Left colon (tissue), 2 donors: ENCODE measurements at places on chromosomes 11 and 22. TPM values are rescaled to one million over a fixed set of nuclear protein-coding genes. Genes with fewer than 3 reads are reported as not detected.
A peak's percentile ranks its signal among the peaks of the same experiment; 100 is the strongest.

- DNase-seq = no peak
These were observed 90.6 kb downstream of the PACS1 start for GRCh38 chr11:66160709-66161108.

DNA sequence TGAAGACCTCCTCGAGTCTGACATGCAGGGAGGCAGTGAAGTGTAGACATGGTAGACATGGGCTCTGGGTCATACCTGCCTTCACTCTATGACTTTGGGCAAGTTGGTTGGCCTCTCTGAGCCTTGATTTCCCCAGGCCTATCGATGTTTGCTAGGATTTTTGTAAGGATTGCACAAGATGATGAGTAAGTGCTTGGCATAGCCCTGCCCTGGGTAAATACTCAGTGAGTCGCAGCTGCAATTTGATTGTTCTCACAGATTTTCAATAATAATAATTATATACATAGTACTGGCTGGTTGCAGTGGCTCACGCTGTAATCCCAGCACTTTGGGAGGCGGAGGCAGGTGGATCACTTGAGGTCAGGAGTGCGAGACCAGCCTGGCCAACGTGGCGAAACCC is 18.1 kb downstream of the MCM5 start:
- DNase-seq = no peak

DNA sequence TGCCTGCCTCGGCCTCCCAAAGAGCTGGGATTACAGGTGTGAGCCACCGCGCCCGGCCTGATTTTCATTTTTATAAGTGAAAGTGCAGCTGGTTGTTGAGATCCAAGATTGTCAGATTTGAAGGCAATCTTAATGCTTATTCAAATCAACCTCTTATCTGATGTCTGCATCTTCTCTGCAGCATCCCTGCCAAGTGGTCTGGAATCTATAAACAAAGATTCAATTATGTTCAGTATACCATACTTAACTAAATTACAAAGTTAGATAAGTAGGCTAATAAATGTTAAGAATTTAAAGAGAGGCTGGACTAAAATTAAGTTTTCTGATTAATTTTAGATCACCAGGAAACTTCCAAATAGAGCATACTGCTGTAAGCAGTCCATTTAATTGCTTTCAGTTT is 53.8 kb downstream of the POLD3 start:
- DNase-seq = no peak

DNA sequence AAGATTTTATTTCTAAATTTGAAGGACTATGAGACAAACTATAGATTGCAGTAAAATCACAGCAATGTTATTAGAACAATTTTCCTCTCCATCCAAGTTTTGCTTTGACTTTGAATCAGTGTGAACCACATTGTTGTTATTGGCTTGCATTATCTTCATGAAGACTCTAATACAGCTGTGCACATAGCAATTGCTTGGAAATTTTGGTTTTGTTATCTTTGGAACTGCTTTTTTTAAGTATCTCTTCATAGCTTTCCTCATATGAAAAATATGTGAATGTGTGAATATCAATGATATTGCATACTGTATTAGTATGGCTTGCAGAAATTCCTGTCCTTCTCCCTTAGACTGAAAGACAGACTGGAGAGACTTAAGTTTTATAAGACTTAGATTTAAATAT is 666.6 kb downstream of the LUZP2 start:
- DNase-seq = no peak

- DNase-seq = no peak
These were observed 107.0 kb upstream of the PITPNB start for GRCh38 chr22:28025866-28026575.

Gene HBE1
- not detected for total RNA-seq

Gene KCNE3
- 37.7 TPM for total RNA-seq

DNA sequence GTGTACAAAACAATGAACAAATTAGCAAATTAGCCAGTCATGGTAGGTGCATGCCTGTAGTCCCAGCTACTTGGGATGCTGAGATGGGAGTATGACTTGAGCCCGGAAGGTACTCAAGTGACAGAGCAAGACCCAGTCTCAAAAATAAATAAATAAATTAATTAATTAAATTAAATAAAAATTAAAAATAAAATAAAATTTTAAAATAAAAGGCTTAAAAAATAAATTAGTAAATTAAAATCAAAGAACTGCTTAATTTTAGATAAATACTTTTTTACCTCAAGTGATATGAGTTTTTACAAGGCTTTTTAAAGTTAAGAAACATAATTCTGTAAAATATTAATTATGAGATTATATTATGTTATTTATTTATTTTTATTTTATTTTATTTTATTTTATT is 50.9 kb upstream of the TSPAN18 start:
- DNase-seq = no peak

DNA sequence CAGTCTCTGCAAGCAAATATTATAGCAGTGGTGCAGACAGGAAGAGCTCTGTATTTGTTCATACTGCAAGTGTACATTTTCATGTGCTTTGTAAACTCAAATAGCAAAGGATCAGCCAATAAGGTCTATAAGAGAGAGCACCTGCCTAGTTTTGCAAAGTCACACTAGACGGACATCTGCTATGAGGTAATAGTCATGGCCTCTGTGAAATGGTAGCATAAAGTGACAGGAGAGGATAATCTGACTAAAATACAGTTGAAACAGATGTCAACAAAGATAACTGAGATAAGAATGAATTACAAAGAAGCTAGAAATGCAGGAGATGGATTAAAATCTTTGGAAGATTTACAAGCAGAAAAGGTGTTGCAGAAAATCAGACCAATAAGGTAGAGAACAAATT is 70.6 kb upstream of the SPON1 start:
- DNase-seq = no peak

GRCh38 chr11:70729949-70730348 is 331.6 kb downstream of the CTTN start:
- DNase-seq = no peak

GRCh38 chr11:47466201-47466600 is 17.3 kb upstream of the RAPSN start:
- no peak for DNase-seq

GRCh38 chr11:69396051-69396947 is 85.2 kb upstream of the LINC01488 start:
- no peak for DNase-seq

DNA sequence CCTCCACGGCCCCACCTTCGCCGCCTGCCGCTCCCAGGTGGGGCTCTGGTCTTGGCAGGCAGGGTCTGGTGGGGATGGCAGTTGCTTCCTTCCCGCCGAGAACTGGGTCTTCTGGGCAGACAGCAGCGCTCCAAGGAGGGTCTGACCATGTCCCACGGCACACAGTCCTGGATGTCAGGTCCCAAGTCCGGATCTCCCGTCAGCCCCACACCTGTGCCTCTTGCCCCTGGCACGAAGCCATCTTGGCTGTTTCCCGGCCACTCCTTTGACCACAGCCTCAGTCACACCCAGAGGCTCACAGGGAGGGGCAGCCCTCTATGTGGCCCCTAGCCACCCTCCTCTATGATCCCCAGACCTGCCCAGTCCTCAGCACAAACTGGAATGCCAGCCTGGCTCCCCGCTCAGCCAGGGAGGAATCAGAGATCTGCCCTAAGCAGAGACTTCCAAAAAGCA is 14.3 kb downstream of the MUC5B start:
- peak; percentile 90 for DNase-seq

Gene DNAJB7
- total RNA-seq = 0.47 TPM

GRCh38 chr22:17368554-17369438 is 464 bp upstream of the CECR2 start:
- peak; percentile 18 for DNase-seq

GRCh38 chr11:19866521-19866920 is 153.9 kb downstream of the NAV2 start:
- no peak for DNase-seq

Gene SCGB2A2
- total RNA-seq = not detected

GRCh38 chr22:37033605-37034430 is 14.3 kb downstream of the MPST start:
- no peak for DNase-seq

DNA sequence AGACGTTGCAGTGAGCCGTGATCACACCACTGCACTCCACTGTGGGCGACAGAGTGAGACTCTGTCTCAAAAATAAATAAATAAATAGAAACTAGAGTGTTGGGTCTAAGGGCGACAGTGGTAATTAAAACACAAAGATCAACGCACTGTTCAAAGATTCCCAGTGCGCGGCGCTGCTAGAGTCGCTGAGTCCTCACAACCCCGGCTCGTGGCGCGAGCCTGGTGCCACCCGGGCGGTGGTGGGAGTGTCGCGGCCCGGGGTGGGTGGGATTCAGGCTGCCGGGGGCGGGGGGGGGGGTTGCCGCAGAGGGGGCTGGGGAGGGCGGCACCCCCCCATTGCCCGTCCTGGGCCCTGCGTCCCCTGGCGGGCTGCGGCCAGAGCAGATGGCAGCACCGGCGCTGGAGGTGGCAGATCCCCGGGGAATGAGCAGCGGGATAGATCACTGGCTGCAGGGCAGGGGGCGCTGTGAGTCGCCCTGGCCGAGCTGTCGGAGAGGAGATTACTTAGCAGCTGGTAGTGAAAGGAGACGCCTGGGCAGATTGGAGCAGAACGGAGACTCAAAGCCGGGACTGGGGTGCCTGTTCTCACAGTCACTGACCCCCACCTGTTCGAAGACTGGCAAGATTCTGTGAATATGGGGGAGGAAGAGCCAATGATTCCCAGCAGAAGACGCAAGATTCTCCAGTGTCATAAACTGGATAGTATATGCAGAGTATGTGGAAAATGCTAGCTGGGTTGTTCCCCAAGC is 30.2 kb upstream of the APOBEC3A start:
- peak; percentile 85 for DNase-seq

DNA sequence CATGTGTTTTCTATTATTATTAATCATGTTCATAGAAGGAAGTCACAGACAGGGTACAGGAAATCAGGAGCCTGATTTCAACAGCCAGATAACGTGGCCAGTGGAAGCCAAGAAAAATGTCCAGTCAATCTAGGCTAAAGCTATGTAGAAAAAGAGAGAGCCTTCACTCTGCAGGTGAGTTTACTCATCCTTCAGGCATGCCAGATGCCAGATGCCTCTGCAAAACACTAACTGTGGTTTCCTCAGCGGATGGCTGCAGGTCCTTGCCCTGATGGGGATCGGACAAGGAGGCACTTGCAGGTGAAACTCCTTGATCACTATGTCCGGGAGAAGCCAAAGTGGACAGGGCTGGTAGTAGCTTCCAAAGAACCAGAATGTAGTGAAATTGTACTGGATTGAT is 962.3 kb upstream of the RAG2 start:
- DNase-seq = no peak

DNA sequence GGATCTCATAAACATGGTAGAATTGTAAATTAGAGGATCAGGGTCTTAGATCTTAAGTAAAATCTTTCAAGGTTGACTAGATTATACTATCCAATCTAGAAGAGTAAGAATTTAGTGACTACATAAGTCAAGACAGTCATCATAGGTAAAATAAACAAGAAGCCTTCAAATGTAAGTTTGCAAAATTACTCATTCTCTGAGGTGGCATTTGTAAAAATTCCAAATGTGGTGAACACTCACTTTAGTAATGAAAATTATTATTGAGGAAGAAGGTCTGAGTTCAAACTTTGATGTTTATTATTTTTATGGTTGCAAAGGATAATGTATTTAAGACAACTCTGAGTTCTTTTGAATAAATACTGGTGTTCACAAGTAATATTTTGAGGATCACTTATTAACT is 4.6 kb downstream of the HYLS1 start:
- DNase-seq = no peak

GRCh38 chr11:95255251-95256145 is 24.5 kb upstream of the SESN3 start:
- DNase-seq = no peak

DNA sequence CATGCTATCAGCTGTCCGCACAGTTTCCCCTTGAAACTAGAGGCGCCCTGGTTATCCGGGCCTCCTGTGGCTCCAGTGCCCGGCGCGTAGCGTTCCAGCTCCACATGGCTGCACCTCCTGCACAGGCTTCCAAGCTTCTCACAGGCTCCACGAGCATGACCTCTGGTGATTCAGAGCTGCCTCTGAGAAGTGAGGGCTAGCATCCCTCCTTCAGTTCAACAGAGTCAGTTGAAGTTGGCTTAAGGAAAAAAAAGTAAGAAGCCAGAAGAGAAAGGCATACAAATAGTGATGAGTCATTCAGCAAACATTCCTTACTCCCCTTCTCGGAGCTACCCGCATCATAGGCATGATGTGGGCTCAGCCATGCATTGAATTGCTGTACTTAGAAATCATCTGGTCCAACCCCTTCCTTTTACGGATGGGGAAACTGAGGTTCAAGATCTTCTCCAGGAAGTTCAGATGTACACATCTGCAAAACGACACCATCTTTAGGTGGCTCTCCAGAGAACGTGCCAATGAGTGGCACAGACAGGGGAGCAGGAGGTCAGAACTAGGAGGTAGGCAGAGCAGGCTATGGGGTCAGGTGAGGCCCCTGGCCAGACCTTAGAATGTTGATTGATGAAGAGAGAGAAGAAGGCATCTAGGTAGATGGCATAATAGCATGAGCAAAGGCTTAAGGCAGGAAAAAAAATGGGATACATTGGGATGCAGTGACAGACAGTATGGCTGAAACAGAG is 216.3 kb upstream of the TBCEL start:
- DNase-seq = no peak

GRCh38 chr11:115220423-115220822 is 283.8 kb downstream of the CADM1 start:
- DNase-seq = no peak

GRCh38 chr22:39221999-39222686 is 22.6 kb downstream of the PDGFB start:
- no peak for DNase-seq
